ENCODE measurements at places on chromosomes 13 and 19. TPM values are rescaled to one million over a fixed set of nuclear protein-coding genes. Genes with fewer than 3 reads are reported as not detected.
A peak's percentile ranks its signal among the peaks of the same experiment; 100 is the strongest.

KCTD4 gene
- total RNA-seq, result not detected

KIR2DL3 gene
- not detected for total RNA-seq

DNA sequence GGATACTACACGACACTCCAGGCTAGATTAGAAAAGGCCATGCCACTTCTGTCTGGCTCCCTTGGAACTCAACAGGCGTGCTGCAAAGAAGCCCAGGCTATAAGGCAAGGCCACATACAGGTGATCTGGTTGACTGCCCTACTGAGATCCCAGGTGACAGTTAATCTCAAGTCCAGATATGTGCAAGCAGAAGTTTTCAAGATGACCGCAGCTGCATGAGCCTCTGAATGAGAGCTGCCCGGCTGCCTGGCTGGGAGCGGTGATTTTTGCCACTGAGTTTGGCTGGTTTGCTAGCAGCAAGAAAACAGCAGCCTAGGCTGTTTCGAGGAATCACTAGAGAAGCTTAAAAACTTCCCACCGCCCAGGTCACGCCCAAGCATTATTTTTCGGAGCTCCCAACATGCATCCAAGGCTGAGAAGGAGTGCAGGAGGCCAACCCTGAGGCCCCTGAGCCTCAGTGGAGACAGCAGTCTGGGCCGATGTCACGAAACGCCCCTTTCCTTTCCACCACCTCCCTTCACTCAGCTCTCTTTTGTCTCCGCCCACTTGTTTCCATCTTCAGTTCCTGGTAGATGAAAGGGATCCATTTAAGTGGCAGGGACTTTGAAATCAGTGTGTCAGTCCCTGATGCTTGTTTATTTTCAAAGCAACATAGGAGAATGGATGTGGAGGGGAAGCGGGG, 14.0 kb upstream of the URI1 start:
- DNase-seq, result no peak

- DNase-seq, result no peak
Observed at GRCh38 chr13:104281910-104282309, 1215.7 kb upstream of the SLC10A2 start.

DNA sequence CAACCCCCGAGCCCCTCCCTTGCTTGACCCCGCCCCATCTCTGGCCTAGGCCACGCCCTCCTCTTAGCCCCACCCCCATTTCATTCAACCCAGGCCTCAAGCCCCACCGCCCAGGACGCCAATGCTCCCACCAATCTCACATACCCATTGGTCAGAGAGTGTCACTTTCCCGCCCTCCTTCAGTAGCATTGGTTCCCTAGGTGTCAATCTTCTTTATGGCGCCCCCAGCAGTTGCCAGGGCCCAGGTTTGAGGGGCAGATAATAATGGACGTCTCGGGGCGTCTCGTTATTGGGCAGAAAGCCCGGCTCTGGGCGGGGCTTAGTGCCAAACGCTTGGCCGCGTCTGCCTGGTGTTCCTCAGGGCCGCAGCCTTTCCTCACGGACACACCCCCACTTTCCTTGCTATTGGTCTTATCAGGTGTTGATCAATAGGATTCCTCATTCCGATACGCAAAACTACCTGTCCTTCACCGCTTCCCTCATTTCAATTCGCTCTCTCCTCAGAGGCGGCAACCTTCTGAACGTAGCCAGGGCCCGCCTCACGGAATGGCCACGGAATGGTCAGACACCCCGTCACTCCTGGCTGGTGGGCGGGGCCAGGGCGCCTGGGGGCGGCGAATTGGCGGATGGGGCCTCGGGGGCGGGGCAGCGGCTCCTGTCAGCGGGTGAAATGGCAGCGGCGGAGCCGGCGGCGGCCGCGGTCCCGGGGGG, at the start of gene EVI5L:
Gene EVI5L, plus strand, starts transcription at position 658 of the 711 bp plus-strand sequence. CDS start 16,325 bp downstream, outside the sequence.
- peak; percentile 100 for DNase-seq

DNA sequence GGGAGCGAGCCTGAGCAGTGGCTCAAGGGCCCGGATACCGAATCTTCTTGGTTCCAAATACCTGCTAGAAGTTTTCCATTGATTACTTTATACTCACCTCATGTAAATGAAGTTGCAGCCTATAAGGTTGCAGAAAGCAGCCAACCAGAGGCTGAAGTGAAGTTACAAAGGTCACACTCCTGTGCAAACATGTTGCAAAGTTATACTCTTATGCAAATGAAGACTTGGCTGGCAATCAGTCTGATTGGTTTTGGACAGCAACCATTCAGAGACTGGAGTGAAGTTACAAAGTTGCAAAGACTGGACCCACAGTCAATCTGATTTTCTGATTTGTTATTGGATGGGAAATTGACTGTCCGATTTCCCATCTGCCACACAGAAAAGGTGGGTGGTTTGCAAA, 152.5 kb downstream of the GGACT start:
- no peak for DNase-seq

GRCh38 chr13:35838356-35838755, 292.8 kb downstream of the DCLK1 start:
- DNase-seq, result peak; percentile 80

- no peak for DNase-seq
Observed at GRCh38 chr19:55341595-55342531, 2.2 kb downstream of the KMT5C start.

GRCh38 chr19:32040236-32040635, 305.2 kb upstream of the ZNF507 start:
- DNase-seq, result no peak
